ENCODE measurements at places on chromosomes 3 and 15.

- DNase-seq = no peak
Observed at GRCh38 chr15:58546635-58547627, 115.1 kb downstream of the LIPC start.

DNA sequence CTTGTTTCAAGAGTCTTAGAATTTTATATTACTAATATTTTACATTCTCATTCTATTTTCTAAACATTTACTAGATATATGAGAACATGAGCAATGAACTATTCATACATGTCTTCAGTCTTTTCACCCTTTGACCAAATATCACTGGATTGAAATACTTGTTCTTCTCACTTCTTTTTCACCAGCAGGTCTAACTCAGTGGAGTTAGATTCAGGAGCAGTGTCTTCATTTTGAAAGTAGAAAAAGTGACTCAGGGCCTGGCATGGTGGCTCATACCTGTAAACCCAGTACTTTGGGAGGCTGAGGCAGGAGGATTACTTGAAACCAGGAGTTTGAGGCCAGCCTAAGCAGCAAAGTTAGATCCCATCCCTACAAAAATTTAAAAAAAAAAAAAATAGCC lies 70.8 kb downstream of the USP13 start:
- no peak for DNase-seq

DNA sequence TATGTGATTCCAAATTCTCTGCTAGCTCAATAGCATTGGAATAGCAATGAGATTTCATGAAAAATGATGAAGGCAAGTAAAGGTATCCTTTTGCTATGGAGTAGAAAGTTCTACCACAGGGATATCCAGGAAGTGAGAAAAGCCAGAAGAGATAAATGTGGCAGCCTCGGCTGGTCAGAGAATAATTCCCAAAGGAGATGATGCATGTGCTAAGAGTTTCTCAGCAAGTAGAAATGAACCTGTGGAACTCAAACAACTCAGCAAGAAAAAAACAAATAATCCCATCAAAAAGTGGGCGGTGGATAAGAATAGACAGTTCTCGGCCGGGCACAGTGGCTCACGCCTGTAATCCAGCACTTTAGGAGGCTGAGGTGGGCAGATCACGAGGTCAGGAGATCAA lies 38.2 kb downstream of the ALS2CL start:
- no peak for DNase-seq

GRCh38 chr3:188435266-188435665 lies 281.3 kb downstream of the LPP start:
- DNase-seq = no peak

- no peak for DNase-seq
Observed at GRCh38 chr15:85031086-85031943, 49.7 kb downstream of the PDE8A start.

DNA sequence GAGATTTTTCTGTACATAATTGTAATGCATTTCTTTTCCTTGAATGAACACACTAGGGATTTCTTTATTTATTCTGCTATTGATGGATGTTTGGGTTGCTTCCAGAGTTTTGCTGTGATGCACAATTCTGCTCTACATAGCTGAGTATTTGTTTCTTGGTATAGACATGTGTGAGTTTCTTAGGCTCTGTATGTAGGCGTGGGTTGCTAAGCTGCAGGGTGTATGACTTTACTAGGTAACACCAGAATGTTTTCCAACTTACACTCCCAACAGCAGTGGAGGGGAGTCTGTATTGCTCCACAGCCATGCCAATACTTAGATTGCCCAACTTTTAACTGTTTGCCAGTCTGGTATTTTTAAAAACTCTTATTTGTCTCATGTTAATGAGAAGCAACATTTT lies 155.5 kb upstream of the TNIK start:
- no peak for DNase-seq

GRCh38 chr3:133851266-133851906 lies 44.3 kb downstream of the RAB6B start:
- DNase-seq = no peak

GRCh38 chr3:143207338-143207961 lies 87.9 kb downstream of the CHST2 start:
- no peak for DNase-seq

- DNase-seq = no peak
Observed at GRCh38 chr3:48405971-48406370, 23.9 kb downstream of the PLXNB1 start.

- no peak for DNase-seq
Observed at GRCh38 chr15:35690698-35691116, 144.7 kb upstream of the DPH6 start.

- DNase-seq = no peak
Observed at GRCh38 chr3:133488785-133489367, 84.6 kb upstream of the CDV3 start.

DNA sequence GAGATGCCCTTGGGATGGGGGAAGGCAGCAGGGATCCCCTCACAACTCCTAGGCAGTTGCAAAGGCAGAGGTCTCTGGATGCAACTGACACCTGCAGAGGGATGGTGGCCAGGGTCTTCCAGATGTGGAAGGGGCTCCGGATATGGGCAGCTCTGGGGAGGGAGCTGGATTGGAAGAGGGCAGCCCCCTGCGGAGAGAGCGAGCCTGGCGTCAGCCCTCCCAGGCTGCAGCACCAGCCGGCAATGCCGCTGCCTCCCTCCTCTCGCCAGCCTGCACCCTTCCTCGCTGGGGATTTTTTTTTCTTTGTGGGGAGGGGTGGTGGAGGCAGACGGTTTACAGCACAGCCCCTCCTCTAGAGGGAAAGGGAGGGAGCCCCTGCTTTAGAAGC lies 1.6 kb downstream of the INSYN1 start:
- no peak for DNase-seq

GRCh38 chr3:123143669-123144411 lies 57.9 kb upstream of the SEC22A start:
- DNase-seq = no peak

DNA sequence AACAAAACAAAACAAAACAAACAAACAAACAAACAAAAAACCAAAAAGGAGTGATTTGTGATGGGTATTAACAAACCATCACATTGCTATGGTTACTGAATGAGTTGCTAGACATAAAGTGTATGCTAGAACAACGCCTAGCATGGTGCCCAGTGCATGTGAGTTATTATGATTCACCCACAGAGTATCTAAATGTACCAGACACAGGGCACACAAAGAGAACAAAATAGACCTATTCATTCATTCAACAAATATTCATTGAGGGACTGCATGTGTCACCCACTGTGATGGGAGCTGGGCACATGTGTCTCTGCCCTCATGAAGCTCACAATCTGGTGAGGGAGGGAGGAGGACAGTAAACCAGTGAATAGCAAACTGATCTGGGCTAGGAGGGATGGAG lies 11.6 kb upstream of the ACAN start:
- no peak for DNase-seq

GRCh38 chr3:188473591-188474288 lies 319.8 kb downstream of the LPP start:
- DNase-seq = no peak

DNA sequence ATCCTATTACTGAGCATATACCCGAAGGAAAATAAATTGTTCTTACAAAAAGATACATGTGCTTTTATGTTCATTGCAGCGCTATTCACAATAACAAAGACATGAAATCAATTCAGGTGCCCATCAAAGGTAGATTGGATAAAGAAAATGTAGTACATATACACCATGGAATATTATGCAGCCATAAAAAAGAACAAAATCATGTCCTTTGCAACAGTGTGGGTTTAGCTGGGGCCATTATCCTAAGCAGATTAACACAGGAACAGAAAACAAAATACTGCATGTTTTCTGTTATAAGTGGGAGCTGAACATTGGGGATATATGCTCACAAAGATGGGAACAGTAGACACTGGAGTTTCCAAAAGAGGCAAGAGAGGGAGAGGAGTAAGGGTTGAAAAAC lies 42.5 kb downstream of the SGO1 start:
- no peak for DNase-seq

DNA sequence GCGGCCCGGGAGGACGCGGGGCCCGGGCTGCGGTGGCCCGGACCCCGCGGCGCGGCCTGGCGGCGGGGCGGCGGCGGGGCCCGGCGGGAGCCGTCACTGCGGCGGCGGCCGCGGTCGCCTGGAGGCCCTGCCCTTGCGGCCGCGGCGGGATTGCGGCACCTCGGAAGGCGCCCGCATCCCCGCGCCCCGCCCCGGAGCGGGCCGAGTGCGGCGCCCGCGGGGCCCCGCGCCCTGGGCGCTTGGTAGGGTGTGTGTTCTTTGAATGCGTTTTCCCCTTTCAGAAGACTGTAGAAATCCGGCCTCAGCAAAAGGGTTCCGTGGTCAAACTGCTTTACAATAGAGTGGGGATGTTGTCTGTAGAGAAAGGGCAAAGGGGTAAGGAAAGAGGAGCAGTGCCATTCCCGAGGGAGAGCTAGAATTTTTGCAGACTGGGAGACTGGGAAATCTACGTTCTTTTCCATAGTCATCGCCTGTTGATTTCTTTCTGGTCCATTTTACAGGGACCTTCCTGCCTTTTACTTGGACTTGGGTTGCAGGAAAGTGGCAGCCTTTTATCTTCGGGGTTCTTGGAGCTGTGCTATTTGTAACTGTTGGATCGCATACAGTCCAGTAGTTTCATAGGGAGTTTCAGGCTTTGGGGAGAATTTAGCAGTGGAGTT lies 630 bp downstream of the SNRK start:
- DNase-seq = no peak

GRCh38 chr3:557972-558371 lies 361.4 kb downstream of the CHL1 start:
- DNase-seq = no peak

- DNase-seq = no peak
Observed at GRCh38 chr3:78273326-78273725, 1233.4 kb downstream of the ROBO2 start.

DNA sequence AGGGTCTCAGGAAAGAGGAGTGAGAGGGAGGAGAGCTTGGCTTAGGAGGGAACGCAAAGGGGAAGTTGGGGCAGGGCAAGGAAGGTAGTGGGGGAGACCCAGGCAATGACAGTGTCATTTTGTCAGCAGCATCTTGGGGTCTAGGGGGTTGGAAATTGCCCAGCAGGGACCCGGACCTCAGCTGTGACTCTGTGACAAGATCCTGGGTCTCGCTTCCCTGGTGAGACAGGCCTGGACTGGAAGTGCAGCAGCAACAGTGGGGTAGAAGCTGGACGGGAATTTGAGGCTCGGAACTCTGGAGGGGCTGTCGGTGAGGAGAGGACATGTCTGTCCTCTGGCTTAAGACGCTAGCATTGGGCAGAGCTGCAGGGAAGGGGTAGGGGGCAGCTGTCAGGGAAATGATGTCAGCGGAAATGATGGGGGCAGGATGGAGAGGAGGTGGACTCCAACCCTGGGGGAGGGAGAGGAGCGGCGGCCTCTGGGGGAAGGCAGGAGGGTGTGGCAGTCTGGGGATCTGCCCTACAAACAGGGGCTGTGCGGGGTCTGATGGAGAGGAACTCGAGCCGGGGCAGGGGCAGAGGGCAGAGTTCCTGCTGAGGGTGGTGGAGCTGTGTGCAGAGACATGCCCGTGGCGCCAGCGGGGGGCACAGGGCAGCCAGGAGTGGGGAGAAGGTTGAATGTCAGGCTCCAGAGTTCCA lies 12.3 kb downstream of the ANPEP start:
- no peak for DNase-seq

DNA sequence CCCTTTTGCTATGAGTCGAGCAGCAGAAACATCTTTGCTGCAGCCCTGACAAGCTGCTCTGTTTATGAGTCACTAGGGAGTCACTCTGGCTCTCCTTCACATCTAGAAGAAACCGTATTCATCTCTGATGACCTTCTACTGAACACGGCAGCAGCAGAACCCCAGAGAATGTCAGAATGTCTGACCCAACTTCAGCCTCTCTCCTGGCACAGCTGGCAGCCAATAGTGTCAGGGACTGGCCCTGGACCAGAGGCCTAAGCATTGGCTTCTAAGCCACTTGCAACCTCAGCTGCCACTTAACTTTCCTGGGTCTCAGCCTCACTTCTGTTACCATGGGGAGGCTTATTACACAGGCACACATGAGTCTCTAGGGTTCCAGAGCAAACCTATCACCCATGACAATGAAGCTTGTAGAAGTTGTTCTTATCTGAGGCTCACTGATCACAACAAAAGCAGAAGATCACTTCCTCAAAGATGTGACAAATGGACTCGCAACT lies 184.1 kb upstream of the TLE3 start:
- DNase-seq = no peak

DNA sequence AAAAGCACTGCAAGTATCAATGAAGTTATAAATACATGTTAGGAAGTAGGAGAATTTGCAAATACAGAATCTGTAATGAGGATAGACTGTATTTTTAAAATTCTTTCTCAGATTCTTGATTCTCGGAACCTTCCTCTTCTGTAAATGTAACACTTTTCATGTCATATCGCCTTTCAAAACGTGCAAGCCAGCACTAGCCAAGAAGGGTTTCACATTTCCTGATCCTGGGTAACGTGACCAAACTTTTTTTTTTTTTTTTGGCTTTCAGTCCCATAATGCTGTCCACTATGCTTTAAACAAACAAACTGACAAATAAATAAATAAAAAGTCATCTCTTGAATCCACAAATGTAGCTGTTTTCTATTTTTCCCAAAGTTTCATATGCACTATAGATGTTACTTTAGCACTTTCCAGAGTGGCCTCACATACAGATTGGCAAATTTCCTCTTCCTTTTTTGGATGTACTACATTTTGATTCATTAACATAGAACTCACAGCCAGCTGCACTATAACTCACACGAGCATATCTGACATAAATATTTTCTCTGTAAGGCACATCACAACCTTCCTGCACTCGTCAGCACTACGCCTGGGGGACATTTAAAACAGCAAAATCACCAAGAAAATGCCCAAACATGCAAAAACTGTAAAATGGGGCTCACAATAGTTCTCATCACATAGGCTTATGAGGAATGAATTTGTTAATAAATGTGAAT lies 208.1 kb downstream of the OSBPL10 start:
- DNase-seq = no peak

- no peak for DNase-seq
Observed at GRCh38 chr3:15246186-15246585, 40.1 kb downstream of the CAPN7 start.

- no peak for DNase-seq
Observed at GRCh38 chr3:157117875-157118654, 41.9 kb downstream of the CCNL1 start.

DNA sequence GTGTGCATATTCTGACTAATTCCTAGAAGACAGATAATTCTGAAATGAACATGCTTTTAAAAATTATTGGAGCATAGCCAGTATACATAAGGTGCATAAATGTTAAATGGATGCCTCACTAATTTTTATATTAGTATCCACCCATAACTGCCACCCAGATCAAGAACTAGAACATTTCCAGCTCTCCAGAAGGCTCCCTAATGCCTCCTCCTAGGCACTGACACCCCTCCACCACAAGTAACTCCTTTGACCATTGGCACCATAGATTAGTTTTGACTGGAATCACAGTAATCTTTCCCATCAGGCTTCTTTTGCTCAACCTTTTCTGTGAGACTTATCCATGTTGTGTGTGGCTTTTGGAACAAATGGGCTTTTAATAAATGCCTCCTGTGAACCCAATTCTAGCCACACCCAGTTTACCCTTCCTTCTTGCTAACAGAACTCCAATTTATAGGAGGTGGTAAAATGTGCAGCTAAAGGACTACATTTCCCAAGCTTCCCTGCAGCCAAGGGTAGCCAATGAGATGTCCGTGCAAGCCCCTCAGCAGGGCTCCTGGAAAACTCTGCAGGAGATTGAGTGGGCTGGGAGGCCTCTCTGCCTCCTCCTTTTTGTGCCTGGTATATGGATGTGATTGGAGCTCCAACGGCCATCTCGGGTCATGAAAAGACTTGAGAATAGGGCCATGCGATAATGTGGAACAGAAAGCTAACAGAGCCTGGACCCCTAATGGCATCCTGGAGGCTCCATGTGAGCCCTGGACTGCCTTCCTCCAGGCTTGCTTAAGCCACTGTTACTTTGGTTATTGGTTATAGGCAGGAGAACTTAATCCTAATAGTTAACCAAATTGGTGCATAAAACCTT lies 322.6 kb upstream of the TLE3 start:
- no peak for DNase-seq
